Neuronal stem cell (in vitro differentiated cells): ENCODE measurements at places on chromosomes 7 and 10.

GRCh38 chr10:2839081-2839725 lies 228.1 kb upstream of the PFKP start:
- peak; percentile 17 for DNase-seq

- no peak for DNase-seq
Observed at GRCh38 chr10:88117869-88118632, 254.6 kb downstream of the PTEN start.

DNA sequence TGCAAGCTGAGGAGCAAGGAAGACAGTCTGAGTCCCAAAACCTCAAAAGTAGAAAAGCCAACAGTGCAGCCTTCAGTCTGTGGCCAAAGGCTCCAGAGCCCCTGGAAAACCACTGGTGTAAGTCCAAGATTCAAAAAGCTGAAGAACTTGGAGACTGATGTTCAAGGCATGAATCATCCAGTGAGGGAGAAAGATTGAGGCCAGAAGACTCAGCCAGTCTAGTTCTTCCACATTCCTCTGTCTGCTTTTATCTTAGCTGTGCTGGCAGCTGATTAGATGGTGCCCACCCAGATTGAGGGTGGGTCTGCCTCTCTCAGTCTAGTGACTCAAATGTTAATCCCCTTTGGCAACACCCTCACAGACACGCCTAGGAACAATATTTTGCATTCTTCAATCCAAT lies 20.1 kb upstream of the MDFIC start:
- DNase-seq, result no peak

GRCh38 chr7:157684157-157684908 lies 347.5 kb downstream of the DNAJB6 start:
- DNase-seq, result peak; percentile 90

- no peak for DNase-seq
Observed at GRCh38 chr10:79020015-79020491, 48.7 kb upstream of the ZMIZ1 start.

DNA sequence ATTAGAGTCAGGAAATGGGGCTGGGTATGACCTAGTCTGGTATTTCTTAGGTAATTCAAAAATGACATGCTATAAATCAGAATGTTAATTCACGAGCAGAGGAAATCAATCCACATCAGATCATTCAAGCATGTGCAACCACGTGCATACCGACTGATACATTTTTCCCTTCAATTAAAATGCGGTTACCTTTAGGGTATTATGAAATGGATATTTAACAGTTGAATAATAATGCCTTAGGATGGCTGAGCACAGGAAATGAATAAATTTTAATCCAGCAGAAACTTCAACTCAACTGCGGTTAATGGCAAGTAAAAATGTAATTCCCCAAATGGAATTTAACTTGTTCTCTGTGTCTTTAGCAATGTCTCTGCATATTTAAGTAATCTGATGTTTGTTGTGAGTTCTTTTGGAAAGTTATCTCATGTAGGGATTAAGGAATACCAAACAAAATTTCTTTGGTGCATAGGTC lies 9.2 kb downstream of the CPA2 start:
- DNase-seq, result no peak

- DNase-seq, result peak; percentile 6
Observed at GRCh38 chr7:152336754-152337368, 98.9 kb downstream of the KMT2C start.

DNA sequence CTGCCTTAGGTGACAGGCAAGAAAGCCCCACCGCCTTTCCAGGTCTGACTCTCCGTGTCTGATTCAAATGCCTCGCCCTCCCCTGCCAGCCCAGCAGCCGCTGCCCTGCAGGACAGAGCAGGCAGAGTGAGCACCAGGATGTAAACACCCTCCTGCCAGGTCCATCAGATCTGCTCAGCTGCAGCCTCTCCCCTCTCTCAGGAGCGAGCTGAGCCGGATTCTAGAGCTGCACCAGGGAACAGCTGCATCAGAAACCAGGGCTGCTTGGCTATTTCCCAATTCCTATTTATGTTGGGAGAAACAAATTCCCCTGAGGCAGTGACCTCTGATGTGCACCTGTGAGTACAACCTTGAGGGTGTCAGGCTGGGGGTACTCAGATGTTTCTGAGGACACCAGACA lies 121.5 kb upstream of the ZMIZ1 start:
- no peak for DNase-seq

DNA sequence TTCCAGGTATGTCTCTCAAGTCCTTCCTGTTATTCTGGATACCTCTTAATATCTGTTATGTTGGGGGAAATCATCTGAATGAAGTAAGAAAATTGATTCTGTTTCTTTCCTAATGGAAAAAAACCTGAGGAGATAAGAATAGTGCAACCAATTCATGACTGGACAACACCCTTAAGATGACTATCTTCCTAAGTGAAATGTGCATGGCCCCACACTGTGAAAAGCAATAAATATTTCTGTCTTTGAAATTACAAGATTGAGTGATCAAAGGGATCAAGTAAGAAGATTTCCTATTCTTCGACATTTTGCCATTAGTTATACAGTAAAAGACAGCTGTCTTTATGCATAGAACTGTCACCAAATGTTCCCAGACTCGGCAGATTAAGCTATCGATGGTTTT lies 73.9 kb downstream of the CHCHD3 start:
- no peak for DNase-seq

GRCh38 chr7:4655311-4655710 lies 26.8 kb upstream of the FOXK1 start:
- DNase-seq, result no peak

DNA sequence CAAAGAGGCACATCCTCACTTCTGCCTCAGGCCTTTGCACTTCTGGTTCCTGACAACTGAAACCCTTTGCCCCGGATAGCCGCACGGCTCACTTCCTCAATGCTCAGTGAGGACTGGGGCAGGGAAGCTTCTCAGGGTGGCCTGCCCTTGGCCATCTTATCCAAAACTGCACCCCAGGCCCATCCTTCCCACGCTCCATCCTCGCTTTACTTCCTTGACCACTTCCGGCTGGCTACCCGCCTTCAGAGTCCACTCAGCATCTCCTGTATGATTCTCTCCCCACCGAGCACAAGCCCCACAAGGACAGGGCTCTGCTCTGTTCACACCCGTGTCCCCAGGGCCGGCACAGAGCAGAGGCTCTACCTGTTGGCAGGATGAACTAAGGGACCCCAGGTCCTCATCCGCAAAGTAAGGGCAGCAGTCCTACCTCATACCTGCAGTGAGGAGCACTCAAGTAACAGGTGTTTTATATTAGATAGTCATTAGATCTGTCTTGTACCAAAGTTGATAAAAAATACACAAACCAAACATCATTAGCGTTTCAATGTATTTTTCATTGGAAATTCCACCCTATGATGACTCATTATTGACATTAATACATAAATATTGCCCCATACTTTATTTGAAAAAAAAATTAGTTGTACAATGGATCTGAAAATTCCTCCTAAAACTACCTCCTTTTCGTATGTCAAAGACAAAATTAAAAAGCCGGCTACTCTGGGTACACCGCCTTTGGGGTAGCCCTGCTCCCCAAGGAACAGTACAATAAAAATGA lies 35.0 kb downstream of the GNA12 start:
- no peak for DNase-seq

- no peak for DNase-seq
Observed at GRCh38 chr7:151038951-151039849, 9.1 kb upstream of the ASIC3 start.

DNA sequence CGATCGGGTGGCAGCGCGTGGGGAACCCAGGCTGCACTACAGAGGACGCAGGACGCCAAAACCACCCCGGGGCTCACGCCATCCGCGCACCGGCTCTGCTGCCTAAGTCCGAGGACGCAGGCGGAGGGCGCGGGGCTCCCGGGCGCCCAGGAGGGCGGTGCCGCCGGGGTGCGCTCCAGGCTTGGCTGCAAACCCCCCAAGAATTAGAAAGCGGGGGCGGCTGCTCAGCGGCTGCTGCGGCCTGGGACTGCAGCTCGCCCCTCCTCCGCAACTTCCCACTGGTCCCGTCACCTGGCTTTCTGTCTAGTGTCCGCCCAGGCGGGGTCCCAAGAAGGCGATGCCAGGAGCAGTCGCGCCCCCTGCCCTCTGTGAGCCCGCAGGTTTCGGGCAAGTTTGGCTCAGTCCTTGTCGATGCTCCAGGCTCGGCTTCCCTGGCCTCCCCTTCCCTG lies 1.7 kb upstream of the POU6F2 start:
- DNase-seq, result peak; percentile 51

DNA sequence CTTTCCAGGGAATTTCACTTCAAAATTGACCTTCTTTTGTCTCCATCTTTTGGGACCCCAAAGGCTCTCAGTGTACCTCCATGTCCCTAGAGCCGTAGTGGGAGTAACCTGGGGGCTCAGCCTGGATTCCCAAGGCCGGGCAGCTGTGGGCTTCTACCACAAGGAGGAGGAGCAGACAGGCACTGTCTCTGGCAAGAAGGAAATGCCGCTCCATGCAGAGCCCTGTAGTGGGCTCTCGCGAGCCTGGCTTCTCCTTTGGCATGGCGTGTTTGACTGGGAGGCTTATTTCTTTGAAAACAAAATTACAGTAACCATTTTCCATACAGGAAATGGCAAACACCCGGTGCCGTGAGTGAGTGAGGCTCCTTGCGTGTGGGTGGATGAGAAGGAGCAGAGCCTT lies 76.8 kb upstream of the FAM180A start:
- no peak for DNase-seq

DNA sequence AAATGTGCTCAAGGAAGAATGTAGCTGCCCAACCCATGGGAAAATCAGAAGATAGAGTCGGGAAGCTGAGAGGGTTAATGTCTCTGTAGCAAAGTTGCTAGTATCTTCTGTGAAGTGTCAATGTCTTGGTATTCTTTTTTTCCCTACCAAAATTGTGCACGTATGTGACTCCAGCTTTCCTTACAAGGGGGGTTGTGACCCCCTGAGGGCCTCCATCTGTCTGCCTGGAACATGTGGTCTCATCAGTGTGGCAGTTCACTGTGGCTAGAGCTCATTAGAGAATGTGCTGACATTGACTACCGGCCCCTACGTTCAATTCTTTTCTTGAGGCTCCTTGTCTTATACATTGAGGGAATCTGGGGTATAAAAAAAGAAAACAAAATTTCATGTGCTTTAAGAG lies 725.2 kb upstream of the CELF2 start:
- DNase-seq, result no peak

- DNase-seq, result no peak
Observed at GRCh38 chr7:1934017-1934416, 263.9 kb downstream of the ELFN1 start.

DNA sequence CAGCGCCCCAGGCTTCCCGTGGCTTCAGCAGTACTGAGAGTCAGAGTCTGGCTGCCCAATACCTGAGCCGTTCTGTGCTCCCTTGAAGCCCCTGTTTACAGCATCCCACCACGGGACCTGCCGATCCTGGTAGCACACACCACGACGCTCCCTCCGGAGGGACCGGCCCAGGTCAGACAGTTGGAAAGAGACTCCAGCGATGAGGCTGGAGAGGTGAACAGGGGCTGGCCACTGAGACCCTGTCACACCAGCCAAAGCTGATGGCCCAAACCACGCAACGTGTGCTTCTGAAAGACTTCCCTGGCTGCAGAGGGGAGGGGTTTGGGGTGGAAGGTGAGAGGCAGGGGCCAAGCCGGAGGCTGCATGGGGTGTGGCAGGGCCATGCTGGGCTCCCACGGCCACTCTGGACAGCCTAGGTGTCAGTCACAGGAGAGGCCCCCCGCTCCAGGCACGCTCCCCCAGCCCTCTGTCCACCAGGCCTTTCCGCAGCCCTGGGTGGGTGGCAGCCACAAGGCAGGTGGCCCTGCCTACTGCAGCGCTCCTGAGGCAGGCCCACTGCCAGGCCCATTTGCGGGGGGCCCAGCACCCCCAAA lies 140.2 kb upstream of the CHST15 start:
- no peak for DNase-seq

DNA sequence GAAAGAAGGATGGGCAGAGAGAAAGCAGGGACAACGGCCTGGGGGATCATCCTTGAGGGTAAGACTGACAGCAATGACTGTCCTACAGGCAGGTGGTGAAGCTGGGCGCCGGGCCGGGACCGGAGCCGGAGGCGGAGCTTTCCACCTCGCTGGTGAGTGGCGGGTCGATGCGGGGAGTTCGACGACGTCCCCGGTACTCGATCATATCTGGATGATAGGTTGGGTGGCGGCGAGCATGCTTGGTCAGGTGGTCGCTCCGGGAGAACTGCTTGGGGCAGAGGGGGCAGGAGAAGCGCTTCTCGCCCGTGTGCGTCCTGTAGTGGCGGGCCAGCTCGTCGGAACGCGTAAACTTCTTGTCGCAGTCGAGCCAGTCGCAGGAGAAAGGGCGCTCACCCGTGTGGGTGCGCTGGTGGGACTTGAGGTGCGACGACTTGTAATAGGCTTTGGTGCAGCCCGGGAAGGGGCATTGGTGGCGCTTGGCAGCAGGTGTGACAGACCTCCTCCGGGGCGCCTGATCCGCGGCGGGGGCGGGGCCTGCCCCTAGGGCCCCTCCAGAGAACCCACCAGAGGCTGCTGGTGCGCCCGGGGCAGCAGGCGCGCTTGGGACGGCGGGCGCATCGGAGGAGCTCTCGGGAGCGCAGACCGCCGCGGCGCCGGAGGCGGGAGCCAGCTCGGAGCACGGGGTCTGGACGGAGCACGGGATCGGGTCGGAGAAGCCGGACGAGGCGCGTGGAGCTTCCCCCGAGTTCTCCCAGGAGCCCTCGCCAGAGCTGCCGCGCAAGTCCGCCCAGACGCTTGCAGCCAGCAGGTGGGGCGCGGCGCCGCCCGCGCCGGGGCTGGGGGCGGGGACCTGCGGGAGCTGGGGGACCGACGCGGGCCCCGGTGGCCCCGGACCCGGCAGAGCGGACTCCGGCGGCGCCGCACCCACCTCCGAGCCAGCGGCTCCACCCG lies 752 bp downstream of the KLF14 start:
- DNase-seq, result no peak

DNA sequence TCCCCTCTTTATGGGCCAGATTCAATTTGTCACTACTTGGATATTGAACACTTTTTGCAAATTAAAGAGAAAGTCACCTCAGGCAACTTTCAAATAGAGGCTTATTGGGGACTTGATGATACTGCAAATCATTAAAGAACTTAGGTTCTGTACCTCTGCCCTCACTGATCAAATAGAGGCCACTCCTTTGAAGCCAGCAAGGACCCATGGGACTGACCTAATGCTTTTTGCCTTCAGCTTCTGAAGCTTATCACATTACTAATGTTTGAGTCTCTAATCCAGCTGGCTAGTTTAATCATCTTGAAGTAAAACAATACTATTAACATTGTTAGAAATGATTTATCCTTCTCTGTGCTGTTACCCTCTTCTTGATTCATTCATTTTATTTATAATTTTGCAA lies 93.0 kb upstream of the ZNF800 start:
- no peak for DNase-seq

DNA sequence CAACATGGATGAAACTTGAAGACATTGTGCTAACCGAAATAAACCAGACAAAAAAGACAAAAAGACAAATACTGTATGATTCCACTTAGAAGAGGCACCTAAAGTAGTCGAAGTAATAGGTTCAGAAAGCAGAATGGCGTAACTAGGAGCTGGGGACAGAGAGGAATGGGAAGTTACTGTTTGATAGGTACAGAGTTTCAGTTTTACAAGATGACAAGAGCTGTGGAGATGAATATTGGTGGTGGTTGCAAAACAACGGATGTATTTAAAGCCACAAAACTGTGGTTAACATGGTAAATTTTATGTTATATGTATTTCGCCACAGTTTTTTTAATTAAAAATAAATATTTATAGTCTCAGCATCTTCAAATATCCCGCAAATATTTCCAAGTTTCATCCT lies 64.1 kb upstream of the DIP2C start:
- DNase-seq, result no peak
